MCF 10A (cell line): ENCODE measurements at places on chromosomes 7 and 10.

- no peak for DNase-seq
Measured at GRCh38 chr10:32929634-32930033, 28.4 kb downstream of the ITGB1 start.

DNA sequence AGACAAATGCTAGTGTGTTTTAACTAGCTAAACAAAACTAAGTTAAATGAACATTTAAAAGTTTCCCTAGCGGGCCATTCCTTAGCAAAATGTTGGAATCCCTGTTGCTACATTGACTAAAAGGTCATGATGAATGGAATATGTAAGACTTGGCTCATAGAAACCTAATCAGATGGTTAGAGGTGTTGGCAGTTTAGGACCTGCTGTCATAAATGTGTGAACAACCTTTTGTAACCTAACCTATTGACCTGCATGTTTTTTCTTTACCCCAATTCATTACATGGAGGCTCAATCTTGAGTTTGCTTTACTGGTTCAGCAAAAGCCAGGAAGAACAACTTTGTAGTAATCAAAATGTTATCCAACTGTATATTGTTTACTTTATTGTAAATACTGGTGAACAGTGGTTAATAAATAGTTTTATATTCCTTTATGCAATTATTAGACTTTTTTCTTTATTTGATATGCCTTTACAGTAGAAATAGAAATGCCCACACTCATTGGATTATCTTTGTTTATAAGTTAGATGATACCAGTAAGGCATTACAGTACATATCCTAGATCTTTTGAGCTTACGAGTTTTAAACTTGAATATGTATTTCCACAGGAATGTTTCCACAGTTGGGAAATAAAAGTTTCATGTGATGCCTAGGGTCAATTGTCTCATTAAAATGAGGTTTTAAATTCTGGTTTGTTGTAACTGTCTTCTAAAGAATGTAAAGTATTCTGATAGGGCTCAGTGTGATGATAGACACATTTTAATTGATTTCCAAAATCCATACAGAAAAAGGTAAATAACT lies 11.6 kb downstream of the CBX3 start:
- no peak for DNase-seq

DNA sequence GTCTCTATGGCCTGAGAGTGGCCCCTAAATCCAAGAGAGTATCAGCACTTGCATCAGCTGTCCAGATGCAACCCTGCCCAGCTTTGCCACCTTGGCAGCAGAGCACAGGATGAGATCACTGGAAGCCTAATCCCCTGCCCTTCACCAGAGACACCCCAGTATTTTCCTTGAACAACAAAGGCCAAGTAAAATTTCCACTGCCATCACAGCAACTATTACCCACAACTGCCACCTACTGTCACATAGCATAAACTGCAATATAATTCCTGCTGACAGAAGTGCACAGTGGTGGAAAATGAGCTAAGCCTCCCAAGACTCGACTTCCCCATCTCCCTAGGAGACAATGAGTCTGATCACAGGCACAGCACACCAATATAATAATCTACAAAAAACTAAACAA lies 462.8 kb upstream of the ZWINT start:
- peak; percentile 36 for DNase-seq

DNA sequence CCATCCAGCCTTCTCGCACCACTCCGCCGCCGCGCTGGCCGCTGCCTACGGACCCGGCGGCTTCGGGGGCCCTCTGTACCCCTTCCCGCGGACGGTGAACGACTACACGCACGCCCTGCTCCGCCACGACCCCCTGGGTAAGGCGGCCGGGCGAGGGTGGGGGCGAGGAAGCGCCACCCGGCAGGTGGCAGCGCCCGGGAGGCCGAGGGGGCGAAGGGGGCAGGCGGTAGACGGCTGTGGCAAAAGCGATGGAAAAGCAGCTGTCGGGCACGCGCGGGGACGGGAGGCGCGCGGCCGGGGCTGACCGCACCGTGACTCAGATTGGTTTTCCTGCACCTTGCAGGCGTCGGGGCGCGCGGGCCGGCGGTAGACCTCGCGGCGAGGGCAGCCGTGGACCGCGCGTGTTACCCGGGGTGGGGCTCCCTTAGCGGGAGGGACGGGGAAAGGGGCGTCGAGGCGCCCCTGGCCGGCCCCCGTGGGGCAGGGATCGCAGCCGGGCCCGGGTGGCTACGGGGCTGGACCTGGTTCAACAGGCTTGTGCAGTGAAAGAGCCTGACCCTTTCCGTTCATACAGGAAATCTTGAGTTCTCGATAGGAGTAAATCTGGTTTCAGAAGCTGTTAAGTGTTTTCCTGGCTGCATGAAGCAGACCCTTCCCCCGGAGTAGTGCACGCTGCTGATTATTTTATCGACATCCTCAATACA lies 608 bp downstream of the HHEX start:
- no peak for DNase-seq

DNA sequence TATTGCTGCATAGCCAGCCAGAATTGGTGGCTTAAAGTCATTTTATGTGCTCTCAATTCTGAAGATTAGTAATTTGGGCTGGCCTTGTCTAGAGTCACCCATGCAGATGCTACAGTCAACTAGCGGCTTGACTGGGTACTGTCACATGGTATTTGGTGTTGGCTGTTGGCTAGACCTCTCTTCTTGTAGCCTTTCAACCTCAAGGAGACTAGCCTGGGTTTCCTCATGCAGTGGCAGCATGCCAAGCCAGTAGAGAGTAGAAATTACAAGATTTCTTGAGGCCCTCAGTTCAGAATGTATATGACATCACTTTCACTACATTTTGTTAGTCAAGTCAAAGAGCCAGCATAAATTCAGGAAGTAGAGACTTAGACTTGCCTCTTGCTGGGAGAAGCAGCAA lies 3.7 kb upstream of the ZNF800 start:
- peak; percentile 18 for DNase-seq

GRCh38 chr7:158904599-158904998 lies 48.2 kb downstream of the DYNC2I1 start:
- no peak for DNase-seq

- DNase-seq: no peak
Measured at GRCh38 chr10:63355682-63356081, 110.1 kb downstream of the JMJD1C start.

- DNase-seq: no peak
Measured at GRCh38 chr7:152565731-152566130, 110.2 kb downstream of the XRCC2 start.

GRCh38 chr10:23656735-23657134 lies 217.9 kb downstream of the OTUD1 start:
- DNase-seq: peak; percentile 26

DNA sequence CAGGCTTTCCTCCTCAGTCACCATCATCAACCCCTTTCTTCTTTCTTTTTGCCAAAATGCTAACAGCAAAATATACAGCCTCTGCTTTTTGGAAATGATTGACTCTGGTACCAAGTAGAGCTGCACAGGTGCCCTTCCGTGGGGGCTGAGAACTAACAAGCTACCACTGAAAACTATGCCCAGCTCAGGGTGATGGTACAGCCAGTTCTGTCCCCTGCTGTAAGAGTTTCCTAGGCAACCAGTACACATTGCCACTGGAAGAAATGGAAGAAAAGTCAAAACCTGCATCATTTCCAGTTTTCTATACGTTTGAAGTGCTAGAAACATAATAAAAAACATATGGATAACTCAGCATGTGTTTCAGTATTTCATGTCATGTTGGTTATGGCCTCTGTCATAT lies 297.5 kb downstream of the PRKG1 start:
- DNase-seq: no peak
